ENCODE measurements at places on chromosomes 13 and 19.
A peak's percentile ranks its signal among the peaks of the same experiment; 100 is the strongest.

GRCh38 chr13:101691341-101691860 is 238.9 kb downstream of the ITGBL1 start:
- no peak for DNase-seq

DNA sequence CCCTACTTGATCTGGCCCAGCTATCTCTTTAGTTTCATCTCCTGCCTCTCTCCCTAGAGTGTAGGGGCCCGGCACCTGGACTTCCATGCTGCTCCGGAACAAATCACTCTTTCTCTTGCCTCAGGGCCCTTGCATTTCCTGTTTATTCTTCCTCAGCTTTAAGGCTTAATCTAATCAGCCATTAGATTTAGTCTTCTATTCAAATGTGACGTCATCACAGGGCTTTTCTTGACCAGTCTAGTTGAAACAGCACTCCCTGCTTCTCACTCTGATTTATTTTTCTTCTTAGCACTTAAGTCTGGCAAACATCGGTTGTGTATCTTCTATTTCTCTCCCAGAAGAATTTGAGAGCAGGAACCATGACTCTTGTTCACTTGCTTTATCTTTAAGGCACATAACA is 564.1 kb downstream of the EFNB2 start:
- DNase-seq, result no peak

DNA sequence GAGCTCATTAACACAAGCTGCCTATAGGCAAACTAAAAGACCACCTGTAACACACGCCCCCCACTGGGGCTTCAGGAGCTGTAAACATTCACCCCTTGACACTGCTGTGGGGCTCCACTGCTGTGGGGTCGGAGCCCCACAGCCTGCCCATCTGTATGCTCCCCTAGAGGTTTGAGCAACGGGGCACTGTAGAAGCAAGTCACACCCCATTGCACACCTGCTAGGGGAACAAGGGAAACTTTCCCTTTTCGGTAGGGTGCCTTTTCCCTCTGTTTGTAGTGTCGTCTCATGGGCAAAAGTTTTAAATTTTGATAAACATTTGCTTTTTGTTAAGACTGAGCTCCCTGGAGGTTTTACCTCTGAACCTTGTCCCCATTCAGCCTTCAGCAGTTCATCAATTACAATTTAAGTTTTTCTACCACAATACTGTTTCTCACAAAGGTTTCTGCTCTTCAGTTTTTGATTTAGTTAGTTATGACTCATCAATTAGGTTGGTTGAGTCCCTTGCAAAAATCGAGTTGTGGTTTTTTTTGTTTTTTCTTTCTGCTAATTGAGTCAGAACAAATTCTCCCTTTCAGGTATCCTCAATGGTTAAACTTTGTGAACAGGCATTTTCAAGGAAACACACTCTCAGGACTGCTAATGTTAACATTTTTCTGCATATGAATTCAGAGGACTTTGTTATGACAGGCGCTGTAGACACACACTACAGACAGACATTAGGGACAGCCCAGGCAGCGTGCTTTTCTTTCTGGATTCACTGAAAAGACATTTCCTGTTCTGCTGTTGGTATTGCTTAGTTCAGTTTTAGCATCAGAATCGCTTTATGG is 35.1 kb downstream of the ZNF433 start:
- no peak for DNase-seq

GRCh38 chr13:110366733-110367132 is 59.6 kb downstream of the COL4A2 start:
- no peak for DNase-seq

GRCh38 chr13:101390461-101390860 is 25.8 kb downstream of the NALCN start:
- DNase-seq, result no peak

- no peak for DNase-seq
Measured at GRCh38 chr13:45811891-45812694, 39.5 kb downstream of the SIAH3 start.

DNA sequence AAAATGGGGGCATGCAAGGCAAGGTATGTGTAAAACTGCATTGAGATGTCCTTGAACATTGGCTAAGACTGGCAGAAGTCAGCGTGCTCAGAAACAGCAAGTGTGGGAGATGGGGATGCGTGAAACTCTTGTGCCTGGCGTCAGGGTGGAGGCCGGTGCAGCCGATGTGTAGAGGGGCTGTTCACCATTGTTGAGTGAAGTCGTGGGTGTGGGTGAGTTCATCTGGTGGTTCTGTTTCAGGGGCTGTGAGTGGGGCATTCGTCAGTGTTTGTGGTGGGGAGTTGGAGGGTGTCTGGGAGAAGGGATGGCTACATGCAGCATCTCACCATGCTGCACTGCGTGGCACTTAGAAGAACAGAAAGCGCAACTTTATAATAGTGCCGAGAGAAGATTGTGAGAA is 11.4 kb upstream of the MIA start:
- no peak for DNase-seq

- DNase-seq, result no peak
Measured at GRCh38 chr13:99165753-99166587, 34.7 kb upstream of the UBAC2 start.

DNA sequence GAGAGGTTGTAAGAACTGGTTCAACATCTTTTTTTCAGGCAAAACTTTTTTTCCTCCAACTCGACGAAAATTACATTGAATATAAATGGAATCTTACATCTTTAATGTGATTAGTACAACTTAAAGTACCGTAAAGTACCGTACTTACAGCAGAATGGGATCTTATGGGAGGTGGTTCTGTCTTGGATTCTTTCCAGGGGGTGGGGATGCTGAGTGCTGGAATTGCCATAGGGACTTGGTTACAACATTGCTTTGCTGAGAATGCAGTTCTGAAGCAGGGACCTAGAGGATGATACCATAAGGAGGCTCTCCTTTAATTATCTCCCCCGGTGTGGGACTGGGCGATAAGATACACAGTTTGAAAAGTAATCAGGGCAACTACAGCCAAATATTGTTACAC is 186.4 kb downstream of the KLF5 start:
- DNase-seq, result no peak

DNA sequence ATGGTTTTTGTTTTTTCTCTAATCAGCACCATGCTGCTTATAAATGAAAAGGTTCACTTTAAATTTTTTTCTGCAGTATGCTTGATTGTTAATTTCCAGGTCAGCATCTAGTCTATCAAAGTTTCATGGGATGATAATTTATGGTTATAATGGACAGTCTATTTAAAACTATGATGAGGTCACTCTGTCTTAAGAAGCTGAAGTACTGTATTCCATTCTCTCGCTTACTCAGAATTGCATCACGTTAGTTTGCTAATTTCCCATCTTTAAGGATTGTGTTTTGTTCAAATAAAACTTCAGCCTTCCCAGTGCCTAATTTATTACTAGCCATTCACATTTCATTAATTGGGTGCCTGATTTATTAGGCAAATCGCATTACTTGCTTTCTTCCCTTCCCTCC is 94.3 kb downstream of the GPC6 start:
- DNase-seq, result no peak

GRCh38 chr13:34357435-34358232 is 539.7 kb downstream of the RFC3 start:
- peak; percentile 23 for DNase-seq

- DNase-seq, result no peak
Measured at GRCh38 chr19:10112895-10113591, 1.6 kb downstream of the P2RY11 start.

GRCh38 chr13:113421673-113422270 is 31.5 kb downstream of the ADPRHL1 start:
- no peak for DNase-seq

GRCh38 chr13:80276371-80277289 is 64.3 kb downstream of the SPRY2 start:
- no peak for DNase-seq

GRCh38 chr19:23783636-23784035 is 24.9 kb upstream of the ZNF681 start:
- DNase-seq, result no peak

DNA sequence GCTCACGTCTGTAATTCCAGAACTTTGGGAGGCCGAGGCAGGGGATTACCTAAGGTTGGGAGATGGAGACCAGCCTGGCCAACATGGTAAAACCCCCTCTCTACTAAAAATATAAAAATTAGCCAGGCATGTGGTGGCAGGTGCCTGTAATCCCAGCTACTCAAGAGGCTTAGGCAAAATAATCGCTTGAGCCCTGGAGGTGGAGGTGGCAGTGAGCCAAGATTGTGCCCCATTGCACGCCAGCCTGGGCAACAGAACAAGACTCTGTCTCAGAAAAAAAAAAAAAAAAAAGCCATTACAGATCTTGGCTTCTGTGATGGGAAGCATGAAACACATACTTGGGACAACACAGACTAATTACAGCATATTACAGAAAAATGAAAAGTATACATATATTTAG is 1404.5 kb upstream of the SPRY2 start:
- DNase-seq, result no peak

GRCh38 chr19:35963514-35963913 is 27.3 kb downstream of the LRFN3 start:
- no peak for DNase-seq

DNA sequence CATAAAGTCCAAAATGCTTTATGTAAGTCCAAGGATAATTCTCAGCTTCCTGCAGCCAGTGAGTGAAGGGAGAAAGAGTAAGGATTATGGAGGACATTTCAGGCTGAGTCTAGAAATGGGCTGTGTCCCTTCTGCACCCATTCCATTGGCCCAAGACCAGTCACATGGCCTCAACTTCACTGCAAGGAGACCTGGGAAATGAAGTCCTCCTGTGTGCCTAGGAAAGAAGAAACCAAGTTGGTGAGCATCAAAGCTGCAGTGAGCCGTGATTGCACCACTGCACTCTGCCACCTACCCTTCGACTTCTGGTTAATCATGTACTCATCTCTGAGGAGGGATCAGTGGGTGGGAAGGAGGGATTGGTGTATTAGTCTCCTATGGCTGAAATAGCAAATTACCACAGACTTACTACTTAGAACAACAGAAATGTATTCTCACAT is 3.6 kb upstream of the CD37 start:
- no peak for DNase-seq
